ENCODE measurements at places on chromosomes 13 and 19.

GRCh38 chr19:46088101-46088500 is 36.4 kb downstream of the IGFL3 start:
- DNase-seq, result no peak

DNA sequence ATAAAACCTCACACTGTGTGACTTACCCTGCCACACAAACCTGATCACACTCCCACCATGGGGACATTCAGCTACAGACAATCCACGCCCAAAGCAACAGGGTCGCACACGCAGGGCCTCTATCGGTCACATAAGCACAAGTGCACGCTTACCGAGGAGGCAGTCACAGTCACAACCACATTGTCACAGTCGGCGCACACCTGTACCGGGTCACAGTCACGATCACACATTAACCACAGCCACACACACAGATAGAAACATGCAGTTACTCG is 579 bp downstream of the ZNF566 start:
- DNase-seq, result no peak

DNA sequence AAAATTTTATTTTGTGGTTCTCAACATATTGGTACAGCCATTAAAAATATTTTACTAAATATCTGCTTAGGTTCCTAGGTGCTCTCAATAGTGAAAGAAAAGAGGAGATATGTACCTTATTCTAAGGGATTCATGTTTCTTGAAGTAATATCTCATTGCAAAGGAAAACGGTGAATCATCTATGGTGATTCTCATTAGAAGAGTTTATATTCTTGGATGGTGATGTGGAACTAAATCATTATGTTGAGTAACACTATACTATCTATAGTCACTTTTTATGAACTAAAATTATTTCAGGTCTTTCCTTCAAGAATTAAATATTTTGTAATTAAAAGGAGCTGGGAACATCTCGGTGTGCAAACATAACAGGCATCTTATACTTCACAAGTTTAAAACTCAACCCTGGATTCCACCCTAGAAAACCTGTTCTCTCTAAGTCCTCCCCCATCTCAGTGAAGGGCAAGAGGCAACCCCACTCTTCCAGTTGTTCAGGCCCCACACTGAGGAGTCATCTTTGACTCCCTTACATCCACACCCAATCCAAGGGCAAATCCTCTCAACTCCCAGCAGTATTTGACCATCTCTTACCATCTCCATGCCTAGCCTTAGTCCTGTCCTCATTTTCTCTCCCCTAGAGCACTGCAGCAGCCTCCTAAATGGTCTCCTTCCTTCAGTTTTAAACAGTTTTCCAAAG is 140.1 kb downstream of the RGCC start:
- no peak for DNase-seq

DNA sequence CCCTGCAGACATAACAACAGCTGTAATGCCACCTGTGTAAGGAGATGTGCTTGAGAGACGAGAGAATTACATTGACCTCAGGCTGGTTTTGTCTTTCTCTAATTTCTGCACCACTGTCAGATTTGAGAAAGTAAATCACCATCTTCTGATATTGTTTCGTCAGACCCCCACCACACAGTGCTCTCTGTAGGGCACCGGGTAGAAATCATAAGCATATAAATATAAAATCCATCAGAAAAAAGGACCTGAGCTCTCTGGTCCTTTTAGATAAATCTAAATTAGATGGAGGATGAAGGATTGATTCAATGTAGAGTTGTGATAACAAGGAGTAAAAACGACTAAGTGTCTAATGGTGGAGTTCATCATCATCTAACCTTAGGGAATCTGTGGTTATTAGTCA is 1981.0 kb upstream of the PRR20A start:
- DNase-seq, result no peak

- no peak for DNase-seq
Observed at GRCh38 chr13:50685491-50685890, 158.0 kb downstream of the DLEU7 start.

GRCh38 chr13:21399741-21400140 is 59.4 kb downstream of the ZDHHC20 start:
- no peak for DNase-seq

- no peak for DNase-seq
Observed at GRCh38 chr13:21717817-21718216, 46.9 kb downstream of the FGF9 start.

- DNase-seq, result no peak
Observed at GRCh38 chr19:43570174-43570791, 5.0 kb downstream of the XRCC1 start.

DNA sequence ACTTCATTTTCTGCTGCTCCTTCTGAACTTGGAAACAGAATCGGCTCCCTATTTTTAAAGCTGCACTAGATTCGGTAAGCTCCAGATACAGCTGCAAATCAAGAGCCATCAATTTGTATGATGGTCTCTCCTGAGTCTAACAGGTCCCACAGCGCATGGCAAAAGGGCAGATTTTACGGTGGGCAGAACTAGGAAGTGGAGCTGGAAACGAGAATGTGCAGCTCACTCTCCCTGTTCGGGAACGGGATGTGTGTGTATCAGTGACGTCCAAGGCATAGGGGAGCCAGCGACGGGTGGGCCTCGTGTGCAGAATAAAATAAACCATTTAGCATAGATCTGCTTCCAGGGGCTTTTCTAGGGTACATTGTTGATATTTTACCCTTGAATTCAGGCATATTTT is 74.2 kb downstream of the COL4A1 start:
- no peak for DNase-seq

- DNase-seq, result no peak
Observed at GRCh38 chr13:113114511-113115362, 7.9 kb upstream of the F10 start.

- DNase-seq, result no peak
Observed at GRCh38 chr13:69856331-69856730, 251.3 kb upstream of the ATXN8OS start.

- DNase-seq, result no peak
Observed at GRCh38 chr19:32396046-32396652, 9.4 kb upstream of the DPY19L3 start.

- DNase-seq, result no peak
Observed at GRCh38 chr13:41673640-41674039, 216.3 kb downstream of the RGCC start.

- DNase-seq, result no peak
Observed at GRCh38 chr13:71417205-71417604, 449.8 kb downstream of the DACH1 start.

- no peak for DNase-seq
Observed at GRCh38 chr19:12985049-12985776, 10.1 kb upstream of the NFIX start.

DNA sequence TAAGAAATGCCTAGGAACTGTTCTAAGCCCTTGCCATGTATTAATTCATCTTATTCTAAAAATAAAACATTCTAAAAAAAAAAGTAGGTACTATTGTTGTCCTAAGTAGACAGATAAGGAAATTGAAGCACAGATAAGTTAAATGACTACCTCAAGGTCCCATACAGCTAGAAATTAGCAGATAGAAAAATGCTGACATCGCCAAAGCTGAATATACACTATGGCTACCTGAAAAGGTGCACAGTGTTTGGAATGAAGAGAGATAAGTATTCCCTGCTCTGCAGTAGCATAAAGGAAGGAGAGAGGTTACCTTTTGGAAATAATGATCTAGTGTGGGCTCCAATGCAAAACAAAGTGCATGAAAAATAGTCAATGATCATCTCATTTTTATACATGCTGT is 65.3 kb downstream of the DCT start:
- no peak for DNase-seq

- no peak for DNase-seq
Observed at GRCh38 chr13:99214232-99214631, 13.6 kb downstream of the UBAC2 start.

- no peak for DNase-seq
Observed at GRCh38 chr13:99662678-99663077, 161.4 kb downstream of the TM9SF2 start.

- no peak for DNase-seq
Observed at GRCh38 chr19:45200568-45200967, 22.0 kb downstream of the BLOC1S3 start.

DNA sequence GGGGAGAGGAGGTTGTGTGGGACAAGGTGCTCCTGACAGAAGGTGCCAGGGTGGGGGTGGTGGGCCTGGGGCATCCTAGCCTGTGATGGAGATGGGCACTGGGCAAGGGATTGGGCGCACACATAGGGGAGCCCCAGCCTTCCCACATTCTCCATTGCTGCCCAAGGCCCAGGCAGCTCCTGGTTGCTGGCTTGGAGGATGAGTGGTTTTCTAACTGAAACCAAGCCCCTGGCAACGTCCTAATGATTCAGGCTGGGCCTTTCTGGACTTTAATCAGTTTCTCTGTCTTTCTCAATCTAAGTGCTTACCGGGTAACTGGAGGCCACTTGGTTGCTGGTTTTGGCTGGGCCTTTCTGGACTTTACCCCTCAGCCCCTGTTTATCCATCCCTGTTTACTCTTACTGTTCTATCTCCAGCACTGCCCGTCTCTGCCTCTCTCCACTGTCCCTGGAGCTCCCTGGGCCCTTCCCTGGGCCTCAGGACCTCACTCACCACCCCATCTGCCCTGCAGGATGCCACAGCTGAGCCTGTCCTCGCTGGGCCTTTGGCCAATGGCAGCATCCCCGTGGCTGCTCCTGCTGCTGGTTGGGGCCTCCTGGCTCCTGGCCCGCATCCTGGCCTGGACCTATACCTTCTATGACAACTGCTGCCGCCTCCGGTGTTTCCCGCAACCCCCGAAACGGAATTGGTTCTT is 354 bp downstream of the CYP4F3 start:
- no peak for DNase-seq

GRCh38 chr19:49084206-49085019 is 838 bp upstream of the SNRNP70 start:
- no peak for DNase-seq

GRCh38 chr19:11495481-11495880 is 10.2 kb downstream of the ZNF653 start:
- no peak for DNase-seq

DNA sequence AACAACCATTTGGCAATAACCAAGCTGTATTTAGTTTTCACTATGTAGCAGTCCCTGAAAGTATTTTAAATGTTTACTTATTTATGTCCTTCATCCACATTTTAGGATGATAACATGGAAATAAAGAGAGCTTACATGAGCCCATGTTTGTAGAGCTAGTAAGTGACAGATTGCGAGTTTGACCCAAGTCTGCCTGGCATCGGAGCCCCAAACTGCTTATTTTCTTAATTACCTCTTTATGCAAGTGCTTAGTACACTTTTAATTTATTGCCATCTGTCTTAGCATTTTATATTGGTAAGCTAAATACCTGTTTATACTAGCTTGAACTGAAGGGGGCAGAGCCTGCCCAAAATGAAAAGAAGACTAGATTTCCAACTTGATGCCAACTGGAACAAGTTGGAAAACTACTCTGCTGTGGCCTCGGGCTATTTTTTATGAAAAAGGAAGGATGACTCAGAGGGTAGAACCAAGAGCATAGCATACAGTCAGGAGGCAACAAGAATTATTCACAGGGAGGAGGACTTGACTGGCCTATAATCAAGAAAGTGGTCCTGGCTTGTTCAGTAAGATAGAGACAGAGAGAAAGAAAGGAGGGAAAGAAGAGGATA is 150.2 kb downstream of the NDFIP2 start:
- DNase-seq, result no peak

DNA sequence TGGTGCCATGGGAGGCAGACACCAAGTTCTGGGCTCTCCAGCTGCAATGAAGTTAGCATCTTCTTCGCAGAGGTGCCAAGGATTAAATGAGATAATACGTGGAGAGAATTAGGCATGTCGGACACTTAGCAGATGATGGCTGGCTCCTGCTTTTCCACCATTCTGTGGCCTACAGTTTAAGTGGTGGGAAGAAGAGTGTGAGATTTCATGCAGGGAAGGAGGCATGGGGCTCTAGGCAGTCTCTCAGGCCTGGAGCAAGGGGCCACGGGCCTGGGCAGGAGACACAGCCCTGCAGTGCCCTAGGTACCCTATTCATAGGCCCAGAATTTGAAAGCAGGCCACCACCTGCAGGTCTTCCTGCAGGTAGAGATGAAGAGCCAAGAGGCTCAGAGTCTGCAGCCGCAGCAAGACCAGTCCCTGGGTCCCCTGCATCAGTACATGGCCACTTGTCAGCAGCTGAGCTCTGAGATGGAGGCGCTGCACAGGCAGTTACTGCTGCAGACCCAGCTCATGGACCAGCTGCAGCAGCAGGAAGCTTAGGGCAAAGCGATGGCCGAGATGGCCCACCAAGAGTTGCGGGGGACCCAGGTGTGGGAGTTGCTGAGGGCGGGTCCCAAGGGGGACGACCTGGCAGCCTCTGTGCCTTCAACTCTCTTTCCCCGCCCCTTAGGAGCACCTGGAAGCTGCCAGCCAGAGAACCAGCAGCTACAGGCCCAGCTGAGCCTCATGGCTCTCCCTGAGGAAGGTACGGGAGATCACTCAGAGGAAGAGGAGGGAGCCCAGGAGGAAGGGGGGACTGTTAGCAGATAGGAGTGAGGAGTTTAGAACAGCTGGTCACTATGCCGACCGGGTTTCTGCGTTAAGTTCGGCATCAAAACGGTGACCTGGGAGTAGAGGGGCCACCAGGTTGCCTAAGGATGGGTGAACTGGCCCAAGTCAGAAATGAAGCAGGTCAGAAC is 33.2 kb upstream of the ZNF492 start:
- DNase-seq, result no peak

DNA sequence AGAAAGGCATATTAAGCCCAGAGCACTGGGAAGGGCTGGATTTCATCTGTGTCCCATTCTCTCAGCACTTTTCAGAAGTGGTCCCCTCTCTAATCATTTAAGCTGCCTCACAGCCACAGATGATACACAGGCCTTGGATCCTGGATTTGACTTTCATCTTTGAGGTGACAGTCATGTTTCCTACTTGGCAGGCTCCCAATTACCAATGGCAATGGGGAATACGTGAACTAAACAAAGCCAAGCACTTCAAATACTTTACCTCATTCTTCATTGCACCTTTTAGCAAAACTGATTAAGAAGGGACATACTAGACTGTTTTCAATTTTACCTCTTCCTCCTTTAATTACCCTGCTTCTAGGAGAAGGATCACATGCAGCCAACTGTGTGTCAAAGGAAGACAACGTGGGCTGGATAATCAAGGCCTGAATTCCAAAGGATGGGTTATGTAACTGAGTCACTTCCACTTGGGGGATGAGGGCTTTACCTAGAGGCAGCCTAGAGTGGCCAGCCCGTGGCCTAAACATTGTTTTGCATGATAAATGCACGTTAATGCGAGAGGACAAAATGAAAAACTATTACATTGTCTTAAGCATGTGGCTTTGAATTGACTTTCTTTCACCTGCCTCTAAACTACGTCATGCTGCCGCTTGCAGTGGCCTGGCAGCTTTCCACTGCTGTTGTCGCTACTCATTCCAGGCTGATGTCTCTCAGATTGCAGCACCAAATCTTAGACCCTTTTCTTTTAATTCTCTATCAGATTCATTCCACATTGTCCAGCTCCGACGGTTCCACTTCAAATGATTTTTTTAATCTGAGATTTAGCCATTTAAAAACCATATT is 95.0 kb downstream of the KCTD12 start:
- no peak for DNase-seq

DNA sequence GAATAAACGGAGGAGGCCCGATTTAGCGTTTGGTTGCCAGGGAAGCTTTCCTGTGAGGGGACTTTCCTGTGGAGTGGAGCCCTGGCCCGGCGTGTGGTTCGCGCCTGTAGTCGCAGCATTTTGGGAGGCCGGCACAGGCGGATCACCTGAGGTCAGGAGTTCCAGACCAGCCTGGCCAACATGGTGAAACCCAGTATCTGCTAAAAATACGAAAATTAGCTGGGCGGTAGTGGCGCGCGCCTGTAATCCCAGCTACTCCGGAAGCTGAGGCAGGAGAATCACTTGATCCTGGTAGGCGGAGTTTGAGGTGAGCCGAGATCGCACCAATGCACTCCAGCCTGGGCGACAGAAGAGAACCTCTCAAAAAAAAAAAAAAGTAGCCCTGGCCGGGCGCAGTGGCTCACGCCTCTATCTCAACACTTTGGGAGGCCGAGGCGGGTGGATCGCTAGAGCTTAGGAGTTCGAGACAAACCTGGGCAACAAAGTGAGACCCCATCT is 6.9 kb downstream of the KANK3 start:
- no peak for DNase-seq

All from esophagus squamous epithelium (tissue), 5 donors.